ENCODE measurements at places on chromosomes 7 and 10.

- DNase-seq: no peak
Observed at GRCh38 chr7:15889507-15889906, 203.0 kb upstream of the MEOX2 start.

DNA sequence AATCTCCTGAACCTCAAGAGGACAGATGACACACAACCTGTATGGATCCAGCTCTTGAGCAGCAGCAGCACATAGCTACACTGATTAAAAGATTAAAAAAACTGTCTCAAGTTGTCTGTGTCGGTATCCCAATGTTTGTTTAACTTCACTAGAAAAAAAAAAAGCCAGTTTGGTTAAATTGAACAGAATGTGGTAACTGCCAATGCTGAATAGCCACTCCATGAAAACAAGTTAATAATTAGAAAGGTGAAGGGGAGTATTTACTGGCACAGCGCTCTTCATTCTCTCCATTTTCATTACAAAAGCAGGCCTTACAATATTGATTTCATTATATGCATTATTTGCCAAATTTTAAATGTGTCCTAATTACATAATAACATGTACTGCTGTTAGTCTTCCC, 47.6 kb downstream of the GDI2 start:
- no peak for DNase-seq

- DNase-seq: no peak
Observed at GRCh38 chr7:82567356-82567755, 123.8 kb upstream of the CACNA2D1 start.

GRCh38 chr7:130831817-130832481, 97.9 kb upstream of the KLF14 start:
- no peak for DNase-seq

- no peak for DNase-seq
Observed at GRCh38 chr7:133805426-133805825, 321.7 kb upstream of the LRGUK start.

- DNase-seq: no peak
Observed at GRCh38 chr7:17090751-17091150, 207.7 kb upstream of the AHR start.

GRCh38 chr10:13615650-13616300, 29.0 kb downstream of the PRPF18 start:
- DNase-seq: no peak

DNA sequence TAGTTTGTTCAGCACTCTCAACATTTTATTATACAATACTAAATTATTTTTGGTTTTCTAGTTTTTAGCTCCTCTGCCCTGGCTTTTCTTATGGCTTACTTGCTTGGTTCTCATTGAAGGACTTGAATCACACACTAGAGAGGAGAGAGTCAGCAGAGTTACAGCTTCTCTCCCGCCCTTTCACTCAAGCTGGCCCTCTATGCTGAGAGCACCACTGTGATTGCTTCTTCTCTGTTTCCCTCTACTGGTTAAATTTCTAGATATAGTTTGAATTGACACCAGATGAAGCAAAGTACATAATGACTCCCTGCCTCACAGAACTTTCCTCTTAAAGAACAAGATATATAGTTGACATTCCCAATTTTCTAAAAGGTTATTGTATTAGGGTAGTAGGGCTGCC, 767.3 kb upstream of the SORCS1 start:
- no peak for DNase-seq

DNA sequence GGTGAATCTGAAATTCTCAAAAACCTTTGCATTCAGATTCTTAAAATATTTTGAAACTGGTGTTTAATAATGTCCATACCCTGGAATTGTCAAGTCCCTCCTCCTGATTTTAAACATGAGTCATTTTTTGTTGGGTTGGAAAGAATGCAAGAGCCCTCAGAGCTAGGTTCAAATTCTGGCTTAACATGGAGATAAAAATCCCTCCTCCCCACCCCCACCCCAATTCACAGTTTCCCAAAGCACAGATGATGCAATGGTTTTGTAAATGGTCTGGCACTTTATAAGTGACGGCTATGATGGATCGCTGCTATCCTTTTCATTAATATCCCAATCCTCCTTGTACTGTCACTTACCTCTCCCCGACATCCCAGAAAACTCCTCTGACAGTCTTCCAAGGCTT, 332.8 kb downstream of the PLXNA4 start:
- DNase-seq: no peak

DNA sequence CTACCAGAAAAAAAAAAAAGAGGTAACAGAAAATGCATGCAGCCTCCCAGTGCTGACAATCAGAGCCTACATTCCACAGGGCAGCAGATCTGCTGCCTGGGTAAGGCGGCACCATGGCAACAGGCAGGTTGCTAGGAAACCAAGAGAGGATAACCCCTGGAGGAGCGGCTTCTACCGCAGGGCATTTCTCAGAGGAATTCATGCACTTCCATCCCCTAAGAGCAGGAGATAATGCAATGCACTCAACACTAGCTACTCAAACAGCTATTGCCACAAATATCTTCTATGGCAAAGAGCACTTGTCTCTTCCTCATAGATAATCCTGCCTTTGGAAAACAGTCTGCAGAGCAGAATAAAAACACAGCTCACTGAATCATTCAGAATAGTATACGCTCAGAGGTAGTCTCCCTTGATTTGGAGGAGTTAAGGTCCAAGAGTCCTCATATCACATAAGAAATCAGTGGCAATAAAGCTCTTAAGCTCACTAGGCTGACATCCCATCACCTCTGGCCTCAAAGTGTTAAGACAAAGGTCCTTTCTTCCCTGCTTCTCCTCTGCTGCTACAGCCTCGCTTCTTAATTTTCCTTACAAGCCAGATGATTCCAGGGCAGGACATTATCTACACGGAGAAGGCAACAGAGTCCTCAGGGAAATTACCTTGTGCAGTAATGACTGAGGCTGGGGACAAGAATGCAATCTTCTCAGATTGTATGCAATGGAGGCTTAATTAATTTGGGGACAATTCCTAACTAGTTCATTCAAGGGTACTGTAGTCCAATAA, 10.7 kb downstream of the PSAP start:
- DNase-seq: no peak

Data from activated naive CD4-positive, alpha-beta T cell treated with Interleukin-2 at 50 U/mL for 16 hours (primary cell).